ENCODE measurements at places on chromosomes 6 and 20.

DNA sequence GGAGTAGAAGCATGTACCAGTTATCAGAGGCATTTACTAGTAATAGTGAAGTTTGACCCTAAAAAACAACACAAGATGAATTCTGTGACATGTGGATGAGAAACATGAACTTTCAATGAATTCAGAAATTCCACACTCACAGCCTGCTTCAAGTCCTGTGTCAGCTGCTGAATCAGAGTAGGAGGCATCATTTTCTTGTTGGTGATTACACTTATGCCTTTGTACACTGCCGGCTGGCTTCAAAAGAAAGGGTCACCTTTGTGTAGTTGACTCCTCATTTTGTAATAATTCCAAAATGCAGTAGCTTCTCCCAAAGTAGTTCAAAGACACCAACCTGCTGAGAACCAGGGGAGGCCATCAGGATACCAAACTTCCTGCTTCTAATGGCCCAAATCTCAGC lies 165.5 kb downstream of the BACH2 start:
- DNase-seq, result no peak

- DNase-seq, result no peak
These were observed 260.6 kb upstream of the BMP2 start for GRCh38 chr20:6506906-6507305.

- DNase-seq, result no peak
These were observed 4.6 kb upstream of the BPIFA1 start for GRCh38 chr20:33231237-33231636.

DNA sequence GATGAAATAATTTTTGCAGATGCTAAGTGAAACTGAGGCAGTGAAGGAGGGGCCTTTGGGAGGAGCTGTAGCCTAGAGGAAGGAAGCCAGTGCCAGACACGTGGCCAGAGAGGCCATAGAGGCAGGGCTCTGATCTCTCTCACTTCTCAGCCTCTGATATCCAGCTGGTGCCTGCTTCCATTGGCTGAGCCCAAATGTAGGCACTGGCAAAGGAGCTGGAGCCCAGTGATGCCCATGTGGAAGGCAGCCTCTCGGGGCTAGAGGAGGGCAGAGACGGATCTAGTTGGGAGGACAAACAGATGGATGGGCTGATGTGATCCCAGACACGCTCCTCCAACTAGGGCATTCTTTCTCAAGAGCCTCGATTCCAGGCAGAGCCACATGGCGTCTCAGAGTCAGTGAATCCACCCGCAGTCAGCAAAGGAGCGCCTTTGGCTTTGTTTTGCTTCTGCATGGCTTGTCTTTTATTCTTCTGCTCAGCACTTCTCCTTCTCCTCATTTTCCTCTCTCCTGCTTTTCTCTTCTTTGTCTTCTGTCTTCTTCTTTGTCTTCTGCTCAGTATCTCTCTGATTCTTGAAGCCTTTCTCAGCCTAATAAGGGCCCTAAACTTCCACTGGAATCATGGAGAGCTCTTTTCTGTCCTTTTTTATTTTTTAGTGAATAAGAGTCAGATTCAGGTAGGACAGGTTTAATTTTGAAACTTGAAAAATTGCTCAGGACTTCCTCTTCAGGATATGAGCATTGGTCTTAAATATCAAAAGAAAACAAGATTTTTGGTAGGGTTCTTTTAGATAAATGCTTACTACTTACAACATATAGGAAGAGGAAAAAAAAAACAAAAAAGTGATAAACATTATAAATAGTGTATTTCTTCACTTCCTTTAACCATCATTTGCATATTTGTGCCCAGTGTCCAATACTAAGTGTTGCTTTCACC lies 41.8 kb downstream of the CYP24A1 start:
- no peak for DNase-seq

DNA sequence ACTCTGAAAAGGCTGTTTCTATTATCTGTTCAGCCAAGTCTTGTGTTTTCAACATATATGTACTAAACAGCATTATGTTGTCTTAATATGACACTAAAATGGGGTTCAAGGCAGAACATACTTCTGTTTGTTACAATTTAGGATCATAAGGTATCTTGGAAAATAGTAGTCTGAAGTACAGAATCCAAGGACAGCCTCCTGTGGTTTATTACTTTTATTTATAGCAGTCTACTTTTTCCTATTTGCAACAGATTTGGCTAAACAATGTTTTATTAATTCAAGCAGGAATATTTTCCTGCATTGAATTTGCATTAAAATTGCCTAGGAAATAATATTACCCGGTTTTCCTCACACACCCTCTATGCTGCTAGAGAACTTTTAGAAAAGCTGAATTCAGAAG lies 67.7 kb downstream of the PLEKHG1 start:
- no peak for DNase-seq

- DNase-seq, result no peak
These were observed 36.6 kb upstream of the VAPB start for GRCh38 chr20:58352468-58352867.

GRCh38 chr6:159080217-159080976 lies 35.6 kb upstream of the TAGAP start:
- DNase-seq, result no peak

GRCh38 chr20:58549231-58550209 lies 34.3 kb upstream of the APCDD1L start:
- DNase-seq, result no peak

DNA sequence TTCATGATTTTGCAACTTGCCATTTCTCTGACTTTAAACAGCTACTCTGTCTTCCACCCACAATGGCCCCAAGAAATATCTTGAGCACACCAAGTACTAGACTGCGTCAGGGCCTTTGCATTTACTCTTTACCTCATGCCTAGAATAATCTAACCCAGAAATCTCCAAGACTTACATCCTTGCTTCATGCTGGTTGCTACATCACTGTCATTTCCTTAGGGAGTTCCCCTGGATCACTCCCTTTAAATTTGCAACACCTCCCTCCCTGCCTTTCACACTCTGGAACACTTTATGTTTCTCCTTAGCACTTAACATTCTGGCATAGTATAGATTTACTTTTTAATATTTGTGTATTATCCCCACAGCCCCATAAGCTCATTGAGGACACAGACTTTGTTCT lies 4.9 kb upstream of the ELOVL5 start:
- no peak for DNase-seq

- no peak for DNase-seq
These were observed 66.8 kb downstream of the PPP1R3G start for GRCh38 chr6:5151955-5152401.

GRCh38 chr6:149305372-149305771 lies 12.1 kb upstream of the TAB2 start:
- no peak for DNase-seq

- no peak for DNase-seq
These were observed 31.2 kb downstream of the SPDEF start for GRCh38 chr6:34524971-34525370.

GRCh38 chr6:56842686-56843475 lies 112.0 kb upstream of the BEND6 start:
- no peak for DNase-seq

DNA sequence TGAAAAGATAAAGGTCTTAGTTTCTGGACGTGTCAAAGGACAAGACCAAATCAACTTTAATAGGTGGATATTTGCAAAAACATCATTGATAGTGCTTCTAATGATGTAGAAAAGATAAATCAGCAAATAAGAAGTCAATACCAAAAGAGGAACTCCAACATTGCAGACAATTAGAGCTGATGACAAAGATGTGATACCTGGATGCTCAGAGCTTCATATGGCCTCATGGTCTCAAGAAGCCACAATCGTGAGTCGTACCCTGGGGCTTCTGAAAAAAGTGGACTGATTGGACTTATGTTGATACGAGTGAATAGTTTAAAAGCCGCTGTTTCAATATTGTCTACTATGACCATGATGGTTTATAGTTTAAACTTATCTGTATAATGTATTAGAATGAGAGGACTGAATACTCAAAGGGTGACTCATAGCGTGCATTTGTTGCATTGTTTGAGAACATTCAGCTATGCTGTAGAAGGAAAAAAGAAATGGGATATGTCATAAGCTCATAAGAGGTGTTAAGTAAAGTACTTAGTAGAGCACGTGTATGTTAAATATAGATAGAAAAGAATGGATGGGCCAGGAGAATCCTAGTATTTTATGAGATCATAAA lies 54.6 kb upstream of the RIPOR2 start:
- no peak for DNase-seq

GRCh38 chr6:44224029-44224964 lies 902 bp downstream of the SLC29A1 start:
- DNase-seq, result no peak

DNA sequence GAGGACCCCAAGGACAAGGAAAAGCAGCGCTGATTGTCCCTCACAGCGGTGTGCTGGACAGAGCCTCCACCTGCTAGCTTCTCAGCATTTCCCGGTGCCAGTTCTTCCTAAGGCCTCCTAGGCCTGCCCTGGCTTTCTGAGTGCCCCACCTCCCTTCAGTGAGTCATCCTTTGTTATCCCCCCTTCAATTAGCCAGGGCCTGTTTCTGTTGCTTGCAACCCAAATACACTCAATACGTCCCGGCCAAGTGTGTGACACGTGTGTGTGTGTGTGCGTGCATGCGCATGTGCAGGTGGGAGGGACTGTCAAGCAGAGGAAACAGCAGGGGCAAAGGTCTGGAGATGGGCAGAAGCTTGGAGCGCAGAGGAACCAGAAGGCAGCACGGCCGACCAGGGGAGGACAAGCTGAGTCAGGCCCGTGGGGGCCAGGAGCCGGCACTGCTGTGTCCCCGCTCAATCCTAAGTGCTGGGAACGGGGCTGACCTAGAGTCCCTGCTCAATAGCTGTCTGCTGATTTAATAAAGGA lies 159.8 kb downstream of the PREX1 start:
- DNase-seq, result no peak

DNA sequence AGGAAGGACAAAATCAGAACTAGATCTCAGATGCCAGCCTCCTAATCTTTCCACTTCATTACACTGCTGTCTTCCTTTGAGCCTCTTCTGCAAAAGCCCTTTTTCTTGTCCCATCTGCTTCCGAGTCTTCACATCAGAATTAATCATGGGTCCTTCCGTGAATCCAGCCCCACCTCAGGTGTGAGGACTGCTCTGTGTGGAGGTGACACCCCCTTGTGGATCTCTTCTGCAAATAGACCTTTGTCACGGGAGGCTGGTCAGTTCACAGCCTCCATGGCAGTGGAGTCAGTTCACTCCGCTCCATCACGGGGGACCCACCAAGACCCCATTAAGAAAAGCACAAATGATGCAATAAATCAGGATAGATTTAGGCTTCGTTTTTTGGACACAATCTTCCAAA lies 171.1 kb downstream of the ADAT2 start:
- DNase-seq, result no peak

DNA sequence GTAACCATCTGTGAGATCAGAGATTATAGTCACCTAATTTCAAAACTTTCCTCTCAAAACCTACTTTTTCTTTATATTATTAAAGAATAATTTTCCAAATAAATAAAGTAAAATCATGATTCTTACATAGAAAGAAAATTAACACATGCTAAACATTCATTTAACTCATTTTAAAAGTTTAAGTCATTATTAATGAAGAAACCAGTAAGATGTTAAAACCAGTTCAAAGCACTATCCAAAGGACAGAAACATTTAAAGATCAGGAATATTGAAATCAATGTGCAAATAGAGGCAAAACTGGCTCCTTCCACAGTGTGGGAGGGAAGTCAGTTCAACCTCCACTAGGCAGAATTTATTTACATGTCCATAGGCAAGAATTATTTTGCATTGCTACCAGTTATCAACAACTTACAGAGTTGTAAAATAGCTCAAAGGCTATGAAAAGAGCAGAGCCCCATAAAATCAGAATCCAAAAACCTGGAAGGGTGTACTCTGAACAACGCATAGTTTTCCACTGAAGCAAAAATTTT lies 146.9 kb downstream of the KHDC1L start:
- DNase-seq, result no peak

DNA sequence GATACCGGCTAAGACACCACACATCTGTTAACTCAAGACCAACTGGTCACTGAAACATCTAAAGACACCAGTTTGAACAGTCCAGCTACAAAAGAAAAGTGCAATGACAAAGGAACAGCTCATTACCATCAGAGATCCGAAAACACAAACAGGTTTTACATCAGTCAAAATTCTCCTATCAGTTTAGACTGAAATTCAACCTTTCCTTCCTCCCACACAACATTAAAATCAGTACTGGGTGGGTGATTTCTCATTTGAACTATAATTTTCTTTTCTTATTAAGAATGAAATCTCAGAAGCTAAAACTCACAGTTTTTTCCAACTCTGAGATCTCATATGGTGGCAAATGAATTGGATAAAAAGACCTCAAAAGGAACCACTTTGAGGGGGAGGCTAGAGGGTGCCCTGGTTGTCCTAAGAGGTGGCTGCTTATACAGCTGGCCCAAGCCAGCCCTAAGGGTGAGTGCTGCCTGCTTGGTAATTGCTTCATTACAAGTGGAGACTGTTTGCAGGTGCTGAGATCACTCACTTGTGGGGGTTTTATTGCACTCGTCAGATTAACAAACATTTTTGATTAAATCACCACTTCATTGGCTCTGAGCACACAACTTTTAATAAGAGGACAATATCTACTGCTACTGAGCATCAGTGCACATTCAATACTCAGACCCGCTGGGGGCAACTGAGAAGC lies 4.3 kb downstream of the CCDC167 start:
- no peak for DNase-seq

DNA sequence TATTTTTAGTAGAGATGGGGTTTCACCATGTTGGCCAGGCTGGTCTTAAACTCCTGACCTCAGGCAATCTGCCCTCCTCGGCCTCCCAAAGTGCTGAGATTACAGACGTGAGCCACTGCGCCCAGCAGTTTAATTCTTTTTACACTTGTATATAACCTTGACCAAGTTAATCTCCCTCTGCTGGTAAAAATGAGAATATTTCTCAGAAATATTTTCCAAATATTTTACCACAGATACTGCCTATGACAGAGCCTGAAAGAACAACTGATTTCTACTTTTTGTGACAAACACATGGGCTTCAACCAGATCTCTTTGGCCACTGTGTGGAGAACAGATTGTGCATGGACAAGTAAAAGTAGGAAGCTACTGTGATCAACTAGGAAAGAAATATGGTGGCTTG lies 21.2 kb upstream of the NHSL1 start:
- DNase-seq, result no peak

DNA sequence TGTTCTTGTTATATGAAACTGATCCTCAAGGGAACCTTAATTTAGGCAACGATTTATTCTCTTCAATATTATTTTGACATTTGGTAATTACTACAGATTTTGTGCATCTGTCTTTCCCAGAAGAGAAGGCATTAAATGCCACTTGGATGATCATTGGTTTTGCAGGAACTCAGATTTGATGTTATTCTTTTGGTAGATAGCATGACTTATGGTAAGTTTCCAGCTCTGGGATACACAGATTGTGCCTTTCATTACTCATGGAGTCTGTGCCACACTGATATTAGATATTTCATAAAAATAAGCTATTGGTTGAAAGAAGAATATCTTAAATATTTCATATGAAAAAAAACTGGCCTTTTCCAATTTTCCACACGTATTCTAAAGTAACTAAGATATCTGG lies 120.1 kb downstream of the AIG1 start:
- no peak for DNase-seq

Data from activated CD8-positive, alpha-beta memory T cell treated with anti-CD3 and anti-CD28 coated beads for 1 hour (primary cell).